ENCODE measurements at places on chromosomes 5 and 9.

GRCh38 chr9:125785248-125785751 is 38.1 kb downstream of the PBX3 start:
- no peak for DNase-seq

- no peak for DNase-seq
Observed at GRCh38 chr5:18048449-18048848, 414.2 kb downstream of the TAF11L14 start.

DNA sequence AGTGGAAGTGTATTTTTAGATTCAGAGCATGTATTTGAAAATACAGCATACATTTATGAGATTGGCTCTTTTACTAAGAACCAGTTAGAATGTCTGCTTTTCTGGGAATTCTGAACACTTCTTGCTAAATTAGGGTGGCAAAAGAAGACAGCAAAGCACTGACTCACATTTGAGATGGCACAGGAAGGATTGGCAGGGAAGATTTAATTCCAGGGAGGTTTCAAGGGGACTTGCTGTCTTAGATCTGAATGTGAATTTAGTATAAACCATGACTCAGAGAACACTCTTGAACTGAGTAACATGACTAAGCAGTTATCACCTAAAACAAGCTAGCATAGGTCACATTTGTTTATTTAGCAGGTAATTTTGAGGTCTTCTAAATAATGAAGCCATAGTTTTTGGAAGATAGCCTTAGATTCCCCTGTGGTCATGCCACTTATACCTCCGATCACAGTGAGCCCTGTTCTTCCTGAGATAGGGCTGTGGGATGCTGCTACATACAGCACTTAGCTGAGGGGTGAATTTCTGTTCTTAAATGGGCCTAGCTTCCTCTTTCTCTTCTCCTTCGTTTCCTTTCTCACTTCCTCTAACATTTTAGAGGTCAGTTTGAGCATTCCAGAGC is 173.8 kb downstream of the PCSK1 start:
- peak; percentile 21 for DNase-seq

- DNase-seq, result no peak
Observed at GRCh38 chr5:168869615-168870227, 290.6 kb upstream of the PANK3 start.

DNA sequence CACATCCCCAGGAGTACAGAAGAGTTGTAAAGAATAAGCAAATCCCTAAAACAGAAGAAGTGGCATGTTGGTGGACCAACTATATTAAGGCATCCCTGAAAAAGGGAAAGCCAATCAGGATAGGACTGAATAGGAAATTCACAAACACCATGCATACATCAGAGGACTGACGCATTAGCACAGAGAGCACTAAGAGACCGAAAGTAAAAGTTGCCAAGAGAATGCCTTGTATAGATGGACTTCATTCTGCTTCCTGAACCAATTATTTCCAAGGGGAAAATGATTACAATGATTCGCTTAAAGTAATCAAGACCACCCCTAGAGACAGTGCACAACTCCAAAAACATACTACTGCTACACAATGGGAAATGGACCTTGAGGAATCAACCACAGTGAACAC is 33.5 kb downstream of the SHC3 start:
- no peak for DNase-seq

GRCh38 chr5:14935341-14935740 is 63.8 kb upstream of the ANKH start:
- no peak for DNase-seq

- DNase-seq, result no peak
Observed at GRCh38 chr5:137831526-137831925, 36.1 kb upstream of the MYOT start.

DNA sequence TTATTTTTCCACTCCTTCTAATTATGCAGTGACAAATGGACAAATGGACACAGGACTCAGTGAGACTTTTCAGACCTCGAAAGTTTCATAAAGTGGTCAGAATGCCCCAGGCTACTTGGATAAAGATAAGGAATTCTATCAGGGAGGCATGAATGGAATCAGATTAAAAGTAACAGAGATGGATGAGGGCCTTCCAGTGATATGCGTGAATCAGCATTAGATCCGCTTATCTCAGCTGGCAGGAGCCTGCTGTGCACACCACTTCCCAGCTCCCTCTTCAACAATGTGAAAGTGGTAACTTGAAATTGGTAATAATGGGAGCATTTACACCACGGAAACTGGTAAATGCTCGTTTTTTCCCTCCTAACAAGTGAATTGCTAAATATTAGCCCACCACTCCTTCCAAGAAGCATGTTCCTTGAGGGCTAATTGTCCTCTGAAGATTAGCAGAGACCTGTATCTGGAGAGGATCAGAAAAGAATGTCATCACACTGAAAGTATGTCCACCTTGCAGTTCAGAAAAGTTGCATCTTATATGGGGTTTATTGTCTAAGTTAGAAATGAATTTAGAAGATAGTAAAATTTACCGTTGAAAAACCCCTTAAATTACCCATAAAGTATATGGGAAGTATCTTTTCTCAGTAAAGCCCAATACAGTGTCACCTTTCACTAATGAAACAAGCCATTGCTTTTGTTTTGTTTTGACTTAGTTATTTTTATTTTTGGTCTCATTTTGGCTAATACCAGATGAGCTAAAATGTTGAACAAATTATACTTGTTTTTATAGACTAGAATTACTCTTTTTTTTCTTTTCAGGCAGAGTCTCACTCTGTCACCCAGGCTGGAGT is 125.3 kb downstream of the DPYSL3 start:
- DNase-seq, result no peak

DNA sequence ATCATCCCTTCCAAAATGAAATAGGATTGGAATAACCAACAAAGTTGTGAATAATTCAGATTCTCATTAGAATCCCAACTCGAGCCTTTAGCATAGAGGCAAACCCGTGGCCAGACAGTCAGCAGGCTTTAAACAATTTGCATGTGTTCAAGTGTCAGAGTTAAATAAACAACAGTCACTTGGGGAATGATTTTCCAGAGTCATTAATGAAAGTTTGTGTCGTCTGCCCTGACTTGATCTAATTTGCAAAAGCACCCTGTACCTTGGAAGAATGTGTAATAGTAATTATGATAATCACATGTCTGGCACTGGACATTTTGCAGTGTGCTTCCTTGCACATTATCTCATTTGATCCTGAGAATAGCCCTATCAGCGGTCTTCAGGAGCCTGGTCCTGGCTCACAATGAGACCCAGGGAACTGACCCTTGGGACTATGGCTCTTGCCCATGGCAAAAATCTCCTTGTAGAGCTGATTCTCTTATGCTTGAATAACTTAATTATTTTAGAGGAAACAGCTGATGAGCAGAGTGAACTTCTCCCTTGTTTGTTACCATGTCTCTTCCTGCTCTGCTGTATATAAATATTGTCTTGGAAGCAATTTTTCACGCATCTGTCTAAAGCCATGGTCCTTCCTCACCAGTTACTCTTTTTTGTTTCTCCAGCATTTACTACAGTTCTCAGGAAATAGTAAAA is 272.7 kb downstream of the NR3C1 start:
- no peak for DNase-seq

DNA sequence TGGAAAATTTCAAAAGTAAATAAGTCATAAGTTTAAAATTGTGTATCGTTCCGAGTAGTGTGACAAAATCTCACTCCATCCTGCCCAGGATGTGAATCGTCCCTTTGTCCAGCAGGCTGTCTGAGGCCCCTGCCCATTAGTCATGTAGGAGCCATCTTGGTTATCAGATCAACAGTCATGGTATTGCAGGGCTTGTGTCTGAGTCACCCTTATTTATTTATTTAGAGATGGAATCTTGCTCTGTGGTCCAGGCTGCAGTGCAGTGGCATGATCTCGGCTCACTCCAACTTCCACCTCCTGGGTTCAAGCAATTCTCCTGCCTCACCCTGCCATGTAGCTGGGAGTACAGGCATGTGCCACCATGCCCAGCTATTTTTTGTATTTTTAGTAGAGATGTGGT is 30.2 kb downstream of the ITGA2 start:
- no peak for DNase-seq

DNA sequence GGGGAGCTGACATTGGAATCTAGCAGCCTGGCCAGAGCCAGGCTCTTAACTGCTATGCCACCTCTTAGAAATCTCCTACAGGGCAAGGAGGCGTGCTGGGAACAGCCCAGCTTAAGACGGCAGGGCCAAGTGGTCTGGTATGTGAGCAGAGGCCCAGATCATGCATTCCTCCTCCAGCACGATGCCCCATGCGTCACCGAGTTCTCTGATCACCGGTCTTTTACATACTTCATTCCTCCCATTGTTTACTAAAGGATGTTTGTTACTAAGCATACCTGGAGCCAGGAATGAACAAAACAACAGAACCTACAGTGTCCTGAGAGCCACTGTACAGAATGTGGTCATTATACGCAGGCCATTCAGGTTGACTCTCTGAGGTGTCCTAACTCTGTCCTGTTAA is 73.8 kb downstream of the TRIO start:
- no peak for DNase-seq

DNA sequence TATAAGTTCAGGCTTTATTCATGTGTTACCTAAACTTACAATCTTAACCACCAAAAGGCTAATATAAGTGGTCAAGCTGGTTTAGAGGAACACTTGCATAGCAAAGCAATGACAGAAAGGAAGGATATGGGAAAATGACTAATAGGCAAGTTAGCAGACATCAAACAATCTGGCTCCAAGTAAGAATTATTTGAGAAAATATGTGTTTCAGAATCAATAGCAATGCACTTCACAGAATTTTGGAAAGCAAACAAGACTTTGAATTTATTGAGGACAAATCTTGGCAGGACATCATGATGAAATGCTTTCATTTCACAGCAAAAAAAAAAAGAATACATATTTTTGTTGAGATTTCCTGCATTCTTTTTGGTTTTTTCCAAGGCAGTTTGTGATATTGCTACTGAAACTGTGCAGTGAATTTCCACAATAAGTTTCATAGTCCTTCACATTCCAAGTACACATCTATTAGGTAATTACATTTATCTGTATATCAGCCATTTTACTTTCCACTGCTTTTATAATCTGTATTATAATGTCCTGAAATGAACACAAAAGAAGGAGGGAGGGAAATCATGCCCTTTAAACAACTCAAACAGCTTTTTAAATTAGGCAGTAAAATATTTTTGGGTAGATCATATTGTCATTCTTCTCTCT is 417.9 kb downstream of the NR2F1-AS1 start:
- no peak for DNase-seq

GRCh38 chr5:93510626-93511380 is 70.2 kb downstream of the NR2F1-AS1 start:
- DNase-seq, result no peak

- no peak for DNase-seq
Observed at GRCh38 chr5:7078101-7078500, 317.8 kb upstream of the ADCY2 start.

DNA sequence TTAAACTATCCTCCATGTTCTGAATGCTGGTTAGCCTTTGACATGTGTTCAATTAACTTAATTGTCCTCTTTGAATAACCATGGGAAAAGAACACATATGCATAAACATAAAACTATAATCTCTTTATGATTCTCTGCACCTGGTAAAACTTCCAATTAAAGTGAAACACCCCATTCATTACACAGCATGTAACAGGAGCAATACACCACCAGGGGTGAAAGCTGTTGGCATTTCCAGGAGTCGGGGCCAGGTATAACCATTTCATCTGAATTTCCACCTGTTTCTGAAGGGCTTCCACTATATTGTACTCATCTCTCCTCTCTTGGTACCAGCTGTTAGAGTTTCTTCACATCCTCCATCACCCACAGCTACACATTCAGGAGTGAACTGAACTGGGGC is 303.8 kb downstream of the EDIL3 start:
- no peak for DNase-seq

DNA sequence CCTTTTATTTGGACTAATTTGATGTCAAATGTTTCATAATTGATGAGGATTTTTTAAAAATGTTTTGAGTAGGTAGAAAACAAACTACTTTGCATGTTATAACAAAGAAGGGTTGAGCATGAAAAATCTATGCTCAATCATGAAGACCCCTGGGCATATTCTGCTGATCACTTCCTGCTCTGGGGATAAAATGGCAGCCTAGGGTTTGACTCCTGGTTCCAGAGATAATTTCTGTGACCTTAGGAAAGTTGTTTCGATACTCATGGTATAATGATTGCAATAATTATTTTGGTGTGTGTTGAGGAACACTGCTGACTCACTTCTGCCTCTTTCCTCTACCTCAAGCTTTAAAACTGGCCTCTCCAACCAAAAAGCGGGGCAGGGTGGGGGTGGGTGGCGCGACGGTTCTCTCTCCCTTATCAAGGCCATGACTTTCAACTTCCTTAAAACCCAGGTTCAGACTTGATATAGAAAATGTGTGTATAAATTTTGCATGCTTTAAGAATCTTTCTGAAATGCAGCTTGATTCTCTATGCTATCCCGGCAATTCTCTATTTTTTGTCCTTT is 6.0 kb upstream of the PIP5K1B start:
- no peak for DNase-seq

DNA sequence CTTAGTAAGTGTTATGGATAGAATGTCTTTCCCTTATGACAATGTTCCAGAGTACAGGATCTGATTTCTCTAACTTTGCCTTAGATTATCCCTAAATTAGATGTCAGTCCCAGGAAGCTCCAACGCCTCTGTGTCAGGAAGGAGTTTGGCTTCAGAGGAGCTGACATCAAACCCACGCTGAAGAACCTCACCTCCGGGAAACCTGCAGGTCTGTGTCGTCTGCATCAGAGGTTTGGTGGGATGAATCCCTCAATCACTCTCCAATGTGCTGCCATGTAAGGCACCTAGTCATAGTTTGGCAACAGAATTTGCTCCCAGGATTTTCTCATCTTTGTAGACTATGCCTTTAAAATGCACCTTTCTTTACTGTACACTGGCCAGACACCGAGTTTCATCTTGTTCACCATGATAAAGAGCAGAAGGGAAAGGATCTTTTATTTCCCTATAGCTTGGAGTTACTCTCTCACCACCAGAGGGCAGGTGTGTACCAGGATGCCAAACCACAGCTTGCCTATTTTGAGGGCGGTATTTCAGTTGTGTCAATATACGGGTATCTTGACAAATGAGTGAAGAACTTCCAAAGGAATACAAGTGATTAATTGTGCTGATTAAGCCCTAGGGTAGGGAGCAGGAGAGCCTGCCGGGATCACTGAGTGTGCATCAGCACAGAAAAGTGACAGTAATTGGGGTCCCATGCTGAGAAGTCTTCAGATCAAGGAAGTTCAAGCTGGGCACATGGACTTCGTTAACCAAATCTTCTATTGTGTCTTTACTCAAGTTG is 23.4 kb downstream of the MINAR2 start:
- DNase-seq, result peak; percentile 4

DNA sequence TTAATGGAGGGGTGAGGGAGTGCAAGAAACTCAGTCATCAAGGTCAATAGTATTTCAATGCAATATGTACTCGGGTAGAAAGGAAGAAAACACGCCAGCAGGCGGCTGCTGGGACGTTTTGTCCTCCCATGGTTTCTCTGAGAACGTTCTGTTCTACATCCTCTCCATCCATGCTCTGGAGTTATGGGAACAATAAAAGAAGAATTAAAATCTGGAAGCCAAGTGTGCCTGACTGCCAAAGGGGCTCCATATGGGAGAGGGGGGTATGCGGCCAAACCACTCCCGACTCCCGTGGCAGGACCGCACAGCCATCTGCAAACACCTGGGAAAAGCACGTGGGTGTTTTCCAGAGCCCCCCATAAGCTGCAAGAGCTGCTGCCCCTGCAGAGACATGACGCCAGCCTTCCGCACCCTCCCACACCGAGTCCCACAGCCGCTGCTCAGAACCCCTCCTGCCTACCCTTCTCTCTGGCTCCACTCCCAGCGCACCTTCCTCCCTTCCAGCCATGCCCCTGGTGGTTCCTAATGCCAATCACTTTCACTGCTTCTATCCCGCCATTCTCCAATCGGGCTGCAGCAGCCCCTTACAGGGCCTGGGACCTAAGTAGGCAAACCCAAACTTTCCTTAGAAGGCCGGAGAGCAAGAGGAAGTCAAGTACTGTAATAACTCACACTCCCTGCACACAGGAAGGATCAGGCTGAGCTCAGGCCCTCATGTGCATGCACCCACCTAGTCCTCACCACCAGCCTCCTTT is 241.6 kb downstream of the SYK start:
- no peak for DNase-seq

Measured in CMK (cell line).